Spinal cord (tissue), 10 donors: ENCODE measurements at places on chromosomes 6 and 20. TPM values are rescaled to one million over a fixed set of nuclear protein-coding genes. Genes with fewer than 3 reads are reported as not detected.

The ASIP gene
- polyA plus RNA-seq: 1.6 TPM

DNA sequence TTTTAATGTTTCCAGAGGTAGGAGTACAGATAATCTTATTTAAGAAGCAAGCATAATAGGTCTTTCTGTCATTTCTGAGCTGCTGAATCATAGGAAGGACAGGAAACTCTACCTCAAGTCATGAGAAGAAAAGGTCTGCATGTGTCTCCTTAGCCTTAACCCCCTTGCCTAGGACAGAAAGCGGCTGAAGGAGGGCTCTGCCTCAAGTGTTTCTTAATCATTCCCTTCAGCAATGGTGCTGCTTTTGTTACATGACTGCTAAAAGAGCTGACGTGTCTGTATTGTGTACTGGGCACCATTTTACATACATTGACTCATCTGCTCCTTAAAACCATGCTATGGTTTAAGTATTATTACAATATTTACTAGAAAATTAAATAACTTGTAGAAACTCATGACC, 564.0 kb upstream of the AGPAT4 start:
- no peak for DNase-seq

GRCh38 chr6:82680192-82680591, 316.6 kb downstream of the TPBG start:
- DNase-seq: no peak

DNA sequence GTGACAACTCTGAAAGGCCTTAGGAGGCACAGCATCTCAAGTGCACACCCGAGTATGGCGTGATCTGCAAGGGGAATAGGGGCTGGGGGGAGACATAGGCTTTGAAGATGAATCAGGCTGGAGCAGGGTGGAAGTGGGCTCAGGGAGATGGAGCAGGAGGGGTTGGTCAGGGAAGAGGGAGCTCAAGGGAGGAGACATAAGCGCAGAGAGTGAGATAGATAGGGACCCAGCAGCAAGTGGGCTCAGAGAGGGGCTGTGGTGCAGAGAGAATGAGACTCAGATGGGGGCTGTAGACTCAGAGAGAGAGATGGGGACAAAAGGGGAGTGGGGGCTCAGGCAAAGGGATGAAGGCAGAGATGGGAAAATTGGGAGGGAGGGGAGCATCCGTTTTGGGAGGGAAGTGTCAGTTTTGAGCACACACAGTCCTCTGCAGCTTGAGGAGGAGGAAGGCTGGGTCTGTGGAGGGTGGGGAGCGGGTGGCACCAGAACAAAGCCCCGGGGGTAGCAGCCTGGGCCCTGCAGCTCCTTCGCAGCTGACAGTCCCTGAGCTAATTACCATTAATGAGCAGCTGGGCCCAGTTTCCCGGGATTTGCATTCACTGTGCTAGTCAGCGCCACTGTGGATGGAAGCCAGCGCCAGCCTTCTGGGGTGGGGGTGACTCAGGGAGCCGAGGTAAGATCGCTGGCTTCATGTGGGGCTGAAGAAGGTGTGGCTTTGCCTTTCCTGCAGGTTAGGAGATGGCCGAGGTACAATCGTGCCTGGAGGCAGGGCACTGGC, 18.7 kb downstream of the SRXN1 start:
- peak; percentile 47 for DNase-seq

GRCh38 chr6:44036196-44036595, 91.1 kb downstream of the MRPL14 start:
- no peak for DNase-seq
